ENCODE measurements at places on chromosomes 3 and 15. TPM values are rescaled to one million over a fixed set of nuclear protein-coding genes. Genes with fewer than 3 reads are reported as not detected.

DNA sequence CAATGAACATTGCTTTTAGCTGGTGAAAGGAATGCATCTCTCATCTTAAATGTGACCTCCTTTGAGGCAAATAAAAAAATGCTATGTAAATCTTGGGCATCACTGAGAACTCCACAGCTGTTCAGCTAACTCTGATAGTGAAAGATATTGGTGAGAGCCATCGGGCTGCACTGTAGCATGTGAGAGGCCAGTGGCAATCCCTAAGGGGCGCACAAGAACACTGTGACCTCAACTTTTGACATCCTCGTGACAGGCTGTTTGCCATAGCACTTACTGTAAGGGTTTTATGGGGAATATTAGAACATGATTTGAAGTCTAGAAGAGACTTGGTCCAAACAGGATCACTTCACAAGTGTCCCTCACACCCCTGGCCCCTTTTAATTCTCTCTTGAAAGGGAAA lies 697.9 kb downstream of the MCTP2 start:
- H3K27me3 ChIP-seq = no peaks in the 10 kb centered on the region
- no peaks in the 10 kb centered on the region for H3K36me3 ChIP-seq
- no peak for DNase-seq
- H3K4me3 ChIP-seq = no peak overlapping the region
- no peaks in the 10 kb centered on the region for H3K4me1 ChIP-seq

- H3K4me3 ChIP-seq = peak overlapping the region; percentile 98
- no peaks in the 10 kb centered on the region for H3K27me3 ChIP-seq
- no peaks in the 10 kb centered on the region for H3K4me1 ChIP-seq
- DNase-seq = peak; percentile 44
- peak overlapping the region; percentile 77 for H3K27ac ChIP-seq
These were observed 750 bp downstream of the SLC33A1 start for GRCh38 chr3:155853214-155854140.

DNA sequence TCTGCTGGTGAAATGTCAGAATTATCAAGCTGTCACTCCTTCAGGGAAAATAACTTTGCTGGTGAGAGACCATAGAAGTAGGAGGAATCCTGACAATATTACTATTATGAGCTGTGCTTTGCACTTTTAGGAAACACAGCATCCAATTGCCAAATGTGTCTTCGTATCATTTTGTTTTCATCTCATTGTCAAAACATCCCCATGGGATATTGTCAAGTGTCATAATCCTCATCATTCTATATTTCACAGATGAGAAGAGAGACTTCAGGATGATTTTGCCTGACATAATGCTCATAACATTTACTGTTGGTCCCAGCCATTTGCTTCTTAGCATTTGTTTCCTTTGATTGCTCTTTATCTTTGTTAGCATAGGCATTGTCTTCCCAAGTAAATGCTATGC lies 120.5 kb upstream of the NUDT16 start:
- H3K27me3 ChIP-seq = no peaks in the 10 kb centered on the region
- H3K4me3 ChIP-seq = no peak overlapping the region
- H3K4me1 ChIP-seq = no peaks in the 10 kb centered on the region
- no peaks in the 10 kb centered on the region for H3K36me3 ChIP-seq
- no peak overlapping the region for H3K27ac ChIP-seq

DNA sequence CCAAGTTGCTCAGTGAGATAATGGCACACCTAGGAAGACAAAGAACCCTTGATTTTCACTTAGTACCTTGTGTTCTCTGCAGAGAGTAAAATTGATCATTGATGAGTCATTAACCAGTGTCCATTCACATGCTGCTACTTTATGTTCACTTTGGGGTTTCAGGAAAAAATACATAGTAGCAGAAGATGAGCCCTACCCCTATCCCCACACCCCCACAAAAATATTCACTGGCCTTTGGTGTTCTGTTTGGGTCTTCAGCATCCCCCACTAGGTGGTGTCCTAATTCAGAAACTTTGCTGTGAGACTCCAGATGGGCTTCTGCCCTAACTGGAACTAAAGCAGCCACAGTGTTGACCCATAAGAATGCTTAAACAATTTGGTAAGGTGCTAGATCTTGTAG lies 178.8 kb downstream of the KLHL25 start:
- peak; percentile 50 for DNase-seq
- H3K27me3 ChIP-seq = no peaks in the 10 kb centered on the region
- H3K4me3 ChIP-seq = no peak overlapping the region
- H3K27ac ChIP-seq = peak overlapping the region; percentile 83
- H3K36me3 ChIP-seq = no peaks in the 10 kb centered on the region

- H3K4me1 ChIP-seq = no peaks in the 10 kb centered on the region
- H3K27ac ChIP-seq = no peak overlapping the region
- no peak overlapping the region for H3K4me3 ChIP-seq
- peaks cover 2% of the 10 kb centered on the region for H3K27me3 ChIP-seq
These were observed 96.3 kb downstream of the PCSK6 start for GRCh38 chr15:101393172-101393571.

- no peaks in the 10 kb centered on the region for H3K27me3 ChIP-seq
- peak; percentile 63 for DNase-seq
- H3K27ac ChIP-seq = no peak overlapping the region
- H3K4me1 ChIP-seq = peaks cover 8% of the 10 kb centered on the region
These were observed 46.8 kb downstream of the MYO5A start for GRCh38 chr15:52481915-52482314.

- H3K4me1 ChIP-seq = peaks cover 2% of the 10 kb centered on the region
- peak; percentile 97 for DNase-seq
- no peaks in the 10 kb centered on the region for H3K27me3 ChIP-seq
- H3K36me3 ChIP-seq = no peaks in the 10 kb centered on the region
These were observed 636.8 kb downstream of the MECOM start for GRCh38 chr3:169026543-169027182.

GRCh38 chr3:129954514-129954913 lies 20.0 kb upstream of the TRH start:
- H3K4me3 ChIP-seq = no peak overlapping the region
- H3K36me3 ChIP-seq = no peaks in the 10 kb centered on the region
- H3K27ac ChIP-seq = no peak overlapping the region
- no peak for DNase-seq
- no peaks in the 10 kb centered on the region for H3K4me1 ChIP-seq

- H3K4me1 ChIP-seq = peaks cover 7% of the 10 kb centered on the region
- peak; percentile 59 for DNase-seq
- H3K27ac ChIP-seq = no peak overlapping the region
- H3K36me3 ChIP-seq = peaks cover 14% of the 10 kb centered on the region
- no peak overlapping the region for H3K4me3 ChIP-seq
These were observed 117.7 kb downstream of the MYLK start for GRCh38 chr3:123766193-123767008.

DNA sequence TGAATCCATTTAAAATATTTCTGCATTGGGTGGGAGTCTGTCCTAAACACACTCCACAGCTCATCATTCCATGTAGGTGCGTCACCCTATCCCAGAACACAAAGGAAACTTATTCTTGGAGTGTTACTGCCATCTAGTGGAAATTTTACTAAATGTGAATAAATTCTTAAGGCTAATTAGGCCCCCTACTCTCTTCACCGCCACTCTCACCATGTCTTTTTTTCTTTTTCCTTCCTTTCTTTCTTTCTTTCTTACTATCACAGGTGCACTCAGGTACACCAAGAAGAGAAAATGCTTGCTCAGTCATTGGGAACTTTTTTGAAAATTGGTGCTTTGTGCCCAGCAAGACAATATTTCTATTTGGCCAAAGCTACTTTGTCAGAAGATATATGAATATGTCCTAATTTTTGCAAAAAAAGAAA lies 26.4 kb upstream of the ATP8B4 start:
- no peaks in the 10 kb centered on the region for H3K36me3 ChIP-seq
- no peaks in the 10 kb centered on the region for H3K27me3 ChIP-seq
- peak; percentile 92 for DNase-seq

DNA sequence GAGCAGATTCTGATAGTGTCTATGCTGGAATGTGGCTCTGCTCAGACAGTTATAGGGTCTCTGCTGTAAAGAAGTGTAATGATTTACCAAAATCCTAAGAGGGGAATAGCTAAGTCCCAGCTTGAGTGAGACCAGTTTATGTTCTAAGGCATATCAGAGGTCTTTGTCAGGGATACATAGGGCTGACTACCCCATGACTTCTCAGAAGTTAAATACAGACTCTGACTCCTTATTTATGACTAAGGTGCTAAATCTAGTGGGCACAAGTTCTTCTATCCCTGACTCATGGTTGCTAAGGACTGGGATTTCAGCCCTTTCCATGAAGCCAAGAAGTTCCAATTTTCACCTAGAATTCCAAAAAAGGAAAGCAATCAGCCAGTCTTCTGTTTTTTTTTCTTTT lies 192.6 kb upstream of the POU1F1 start:
- H3K4me1 ChIP-seq = no peaks in the 10 kb centered on the region
- H3K36me3 ChIP-seq = no peaks in the 10 kb centered on the region
- DNase-seq = peak; percentile 61

- H3K36me3 ChIP-seq = no peaks in the 10 kb centered on the region
- no peak overlapping the region for H3K4me3 ChIP-seq
- H3K27ac ChIP-seq = no peak overlapping the region
- peaks cover 30% of the 10 kb centered on the region for H3K27me3 ChIP-seq
These were observed 1.1 kb downstream of the C2CD4B start for GRCh38 chr15:62164014-62164395.

DNA sequence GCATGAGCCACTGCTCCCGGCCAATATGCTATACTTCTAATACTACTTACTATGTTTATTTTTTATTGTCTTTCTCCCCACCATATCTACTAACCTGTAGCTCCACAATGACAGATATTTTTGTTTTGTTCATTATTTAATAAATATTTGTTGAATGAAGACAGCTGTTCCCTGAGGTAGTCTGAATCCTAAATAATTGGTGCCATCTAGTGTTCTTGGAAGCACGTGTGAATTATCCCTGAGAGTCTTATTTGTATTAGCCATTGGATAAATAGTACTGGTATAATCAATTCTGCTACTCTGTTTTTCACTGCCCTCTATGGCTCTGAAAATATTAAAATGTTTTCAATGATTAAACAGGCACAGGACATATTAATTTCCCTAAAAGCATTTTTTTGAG lies 5.6 kb upstream of the APPL1 start:
- no peak overlapping the region for H3K27ac ChIP-seq
- DNase-seq = peak; percentile 61
- no peak overlapping the region for H3K4me3 ChIP-seq
- no peaks in the 10 kb centered on the region for H3K27me3 ChIP-seq

DNA sequence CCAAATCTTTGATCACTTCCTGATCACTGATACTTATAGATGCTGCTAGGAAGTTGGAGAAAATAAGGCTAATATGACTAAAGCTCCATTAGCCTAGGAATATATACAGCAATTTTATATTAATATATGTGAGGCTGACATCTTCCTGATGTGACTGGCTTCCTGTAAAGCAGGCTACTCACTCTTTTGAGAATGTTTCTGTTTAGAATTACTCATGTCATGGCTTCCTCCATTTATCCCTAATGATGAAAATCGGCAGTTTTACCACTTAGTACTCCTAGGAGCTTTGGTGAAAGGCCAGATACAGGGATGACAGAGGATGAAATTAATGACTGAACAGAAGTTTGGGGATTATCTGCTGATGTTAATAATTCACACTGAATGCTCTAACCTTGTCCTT lies 3.9 kb upstream of the MAP1A start:
- peaks cover 39% of the 10 kb centered on the region for H3K4me1 ChIP-seq
- no peak for DNase-seq
- no peak overlapping the region for H3K4me3 ChIP-seq
- no peaks in the 10 kb centered on the region for H3K36me3 ChIP-seq

GRCh38 chr15:98000249-98001203 lies 40.0 kb downstream of the ARRDC4 start:
- H3K4me1 ChIP-seq = no peaks in the 10 kb centered on the region
- H3K4me3 ChIP-seq = no peak overlapping the region
- no peaks in the 10 kb centered on the region for H3K27me3 ChIP-seq
- H3K36me3 ChIP-seq = no peaks in the 10 kb centered on the region

DNA sequence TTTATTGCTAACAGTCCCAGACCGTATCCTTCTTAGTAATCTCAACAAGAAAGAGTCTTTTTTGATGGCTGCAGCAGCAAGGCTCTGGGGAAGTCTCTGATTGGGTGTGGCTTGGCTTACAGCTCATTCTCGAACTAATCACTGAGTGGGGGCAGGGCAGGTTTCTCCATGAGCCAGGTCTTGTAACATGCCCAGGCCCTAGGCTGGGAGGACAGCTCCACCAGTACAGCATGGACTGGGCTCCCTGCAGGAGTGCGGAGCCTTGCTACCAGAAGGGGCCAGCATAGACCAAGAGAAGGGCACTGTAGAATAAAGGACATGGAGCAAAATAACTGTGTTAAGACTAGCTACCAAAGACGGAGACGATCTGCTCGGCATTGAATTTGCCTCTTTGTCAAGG lies 7.2 kb downstream of the CD276 start:
- no peaks in the 10 kb centered on the region for H3K27me3 ChIP-seq
- no peak overlapping the region for H3K4me3 ChIP-seq
- peaks cover 56% of the 10 kb centered on the region for H3K4me1 ChIP-seq
- no peaks in the 10 kb centered on the region for H3K36me3 ChIP-seq
- peak; percentile 76 for DNase-seq

DNA sequence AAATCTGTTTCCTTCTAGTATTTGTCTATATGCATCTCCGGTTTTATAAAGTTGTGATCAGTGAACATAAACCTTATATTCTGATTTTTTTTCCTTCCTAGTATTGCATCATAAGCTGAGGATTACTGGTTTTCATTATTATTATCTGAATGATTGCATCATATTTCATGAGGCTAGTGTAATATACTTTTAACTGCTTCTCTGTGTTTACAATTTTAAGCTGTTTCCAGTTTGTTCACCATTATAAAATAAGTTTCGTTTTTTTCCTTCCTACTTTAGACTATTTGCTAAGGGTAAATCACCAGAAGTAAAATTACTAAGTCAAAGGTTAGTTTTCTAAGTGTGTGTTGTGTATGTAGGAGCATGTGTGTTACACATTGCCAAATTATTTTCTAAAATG lies 20.2 kb downstream of the SEMA6D start:
- no peak overlapping the region for H3K4me3 ChIP-seq
- H3K27me3 ChIP-seq = no peaks in the 10 kb centered on the region
- H3K27ac ChIP-seq = no peak overlapping the region
- peaks cover 2% of the 10 kb centered on the region for H3K4me1 ChIP-seq
- no peaks in the 10 kb centered on the region for H3K36me3 ChIP-seq

GRCh38 chr15:31374489-31374888 lies 47.9 kb downstream of the KLF13 start:
- no peaks in the 10 kb centered on the region for H3K27me3 ChIP-seq
- peaks cover 4% of the 10 kb centered on the region for H3K36me3 ChIP-seq
- no peak for DNase-seq
- H3K4me1 ChIP-seq = peaks cover 5% of the 10 kb centered on the region
- H3K4me3 ChIP-seq = no peak overlapping the region
- no peak overlapping the region for H3K27ac ChIP-seq

- DNase-seq = no peak
- H3K27me3 ChIP-seq = no peaks in the 10 kb centered on the region
- no peak overlapping the region for H3K4me3 ChIP-seq
- no peak overlapping the region for H3K27ac ChIP-seq
- no peaks in the 10 kb centered on the region for H3K36me3 ChIP-seq
- no peaks in the 10 kb centered on the region for H3K4me1 ChIP-seq
These were observed 66.4 kb upstream of the NUDT16 start for GRCh38 chr3:131315162-131315561.

Gene ST8SIA2
- not detected for total RNA-seq

Gene FBXO22
- total RNA-seq = 75.6 TPM

Gene MITF
- total RNA-seq = 34.3 TPM

Gene UBE2E2
- 86.8 TPM for total RNA-seq

Gene EAF2
- total RNA-seq = 2.1 TPM

Gene ADIPOQ
- not detected for total RNA-seq

Gene C3orf38
- 27.2 TPM for total RNA-seq

Gene GOLGA8K
- under 0.01 TPM for total RNA-seq

Gene CELF6
- total RNA-seq = 0.17 TPM
